ENCODE measurements at places on chromosomes 16 and 17.

- DNase-seq = no peak
These were observed 10.6 kb downstream of the MTMR4 start for GRCh38 chr17:58503866-58504265.

- no peak for DNase-seq
These were observed 3.8 kb downstream of the SHISA6 start for GRCh38 chr17:11244776-11245175.

DNA sequence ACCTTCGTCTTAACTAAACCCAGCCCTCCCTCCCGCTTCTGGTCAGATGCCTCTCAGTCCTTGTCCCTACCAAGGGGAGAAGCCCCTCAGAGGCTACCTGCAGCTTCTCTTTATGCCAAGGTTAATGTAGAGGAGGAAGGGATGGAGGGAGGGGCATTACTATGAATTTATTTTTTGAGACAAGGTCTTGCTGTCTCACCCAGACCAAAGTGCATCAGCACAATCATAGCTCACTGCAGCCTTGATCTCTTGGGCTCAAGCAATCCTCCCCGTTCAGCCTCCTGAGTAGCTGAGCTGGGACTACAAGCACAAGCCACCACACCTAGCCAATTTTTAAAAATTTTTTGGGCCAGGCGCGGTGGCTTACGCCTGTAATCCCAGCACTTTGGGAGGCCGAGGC is 15.3 kb downstream of the EPOP start:
- DNase-seq = no peak

- DNase-seq = no peak
These were observed 5.5 kb downstream of the CCDC42 start for GRCh38 chr17:8739097-8739496.

All from HCEC 1CT (cell line).